ENCODE measurements at places on chromosomes 2 and 18.

DNA sequence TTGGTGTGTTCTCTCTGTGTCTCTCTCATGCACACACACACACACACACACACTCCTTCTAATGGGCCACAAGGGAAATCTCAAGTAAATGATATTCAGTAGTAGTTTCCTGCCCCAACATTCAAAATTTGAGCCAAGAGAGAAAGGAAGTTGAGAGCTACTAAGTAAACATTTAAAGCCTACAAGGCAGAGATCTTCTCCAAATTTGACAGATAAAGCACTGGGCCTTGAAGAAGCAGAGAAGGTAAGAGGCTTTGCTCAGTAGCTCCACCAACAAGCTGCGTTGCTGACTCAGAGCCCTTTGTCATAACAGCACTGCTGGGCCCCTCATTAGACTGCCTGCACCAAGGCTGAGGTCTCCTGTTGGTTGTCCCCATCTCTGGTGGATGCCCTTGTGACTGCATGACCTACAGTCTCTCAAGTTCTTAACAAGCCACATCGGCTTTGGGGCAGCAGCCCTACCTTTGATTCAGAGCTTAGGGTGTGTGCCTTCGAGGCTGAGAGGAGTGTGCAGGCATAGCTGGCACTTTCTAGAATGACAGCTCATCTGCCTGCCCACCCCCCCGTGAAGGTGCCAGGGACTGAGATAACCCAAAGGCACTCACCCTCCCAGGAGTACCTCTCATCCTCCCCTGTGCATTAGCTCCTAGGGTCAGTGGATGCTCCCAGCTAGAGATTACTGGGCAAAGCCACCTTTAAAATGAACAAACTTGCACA lies 32.3 kb upstream of the NEB start:
- no peak for DNase-seq

GRCh38 chr18:13252686-13253410 lies 34.3 kb downstream of the LDLRAD4 start:
- DNase-seq = no peak

GRCh38 chr2:113700186-113700841 lies 56.1 kb downstream of the SLC35F5 start:
- DNase-seq = peak; percentile 5

- DNase-seq = no peak
Measured at GRCh38 chr2:128309280-128310093, 9.2 kb downstream of the HS6ST1 start.

GRCh38 chr2:197306696-197307040 lies 3.9 kb downstream of the ANKRD44 start:
- no peak for DNase-seq

- no peak for DNase-seq
Measured at GRCh38 chr2:201835066-201835465, 28.7 kb downstream of the CDK15 start.

DNA sequence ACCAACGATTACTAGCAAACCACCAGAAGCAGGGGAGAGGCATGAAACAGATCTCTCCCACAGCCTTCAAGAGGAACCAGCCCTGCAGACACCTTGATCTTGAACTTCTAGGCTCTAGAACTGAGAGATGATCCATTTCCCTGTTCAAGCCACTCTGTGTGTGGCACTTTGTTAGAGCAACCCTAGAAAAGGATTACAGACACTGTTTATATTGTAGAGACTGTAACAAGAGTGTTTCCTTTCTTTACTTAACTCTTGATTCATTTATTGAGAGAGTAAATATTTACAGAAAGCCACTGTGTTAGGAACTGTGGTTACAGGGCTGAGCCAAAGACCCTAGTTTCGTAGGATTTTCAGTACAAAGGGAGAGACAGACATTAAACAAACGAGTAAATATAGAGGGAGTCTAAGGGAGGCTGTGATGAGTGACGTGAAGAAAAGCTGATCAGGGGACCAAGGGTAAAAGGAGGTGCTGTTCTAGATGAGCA lies 10.9 kb downstream of the CCDC68 start:
- DNase-seq = no peak

DNA sequence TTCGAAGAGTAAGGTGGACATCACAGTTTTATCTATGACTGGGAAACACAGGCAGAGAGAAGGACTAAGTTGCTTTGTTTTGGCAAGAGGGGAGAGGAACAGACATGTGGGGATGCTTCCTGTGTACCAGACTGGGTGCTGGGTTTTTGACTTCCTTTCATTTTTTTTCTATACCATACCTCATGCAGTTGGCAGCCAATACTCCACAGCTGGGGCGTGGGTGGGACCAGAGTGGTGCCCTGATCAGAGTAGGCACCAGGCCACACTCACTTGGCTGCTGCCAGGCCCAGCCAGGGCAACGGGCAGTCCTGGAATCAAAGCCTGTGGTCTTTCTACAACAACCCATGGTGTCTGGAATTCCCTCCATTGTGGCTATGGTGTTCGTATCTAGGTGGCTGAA lies 45.2 kb downstream of the SH3RF3 start:
- DNase-seq = no peak

GRCh38 chr2:47323009-47323821 lies 79.7 kb upstream of the MSH2 start:
- peak; percentile 65 for DNase-seq

GRCh38 chr2:201969938-201970785 lies 63.5 kb upstream of the FZD7 start:
- no peak for DNase-seq

- no peak for DNase-seq
Measured at GRCh38 chr2:173739006-173739405, 226.2 kb downstream of the SP3 start.

DNA sequence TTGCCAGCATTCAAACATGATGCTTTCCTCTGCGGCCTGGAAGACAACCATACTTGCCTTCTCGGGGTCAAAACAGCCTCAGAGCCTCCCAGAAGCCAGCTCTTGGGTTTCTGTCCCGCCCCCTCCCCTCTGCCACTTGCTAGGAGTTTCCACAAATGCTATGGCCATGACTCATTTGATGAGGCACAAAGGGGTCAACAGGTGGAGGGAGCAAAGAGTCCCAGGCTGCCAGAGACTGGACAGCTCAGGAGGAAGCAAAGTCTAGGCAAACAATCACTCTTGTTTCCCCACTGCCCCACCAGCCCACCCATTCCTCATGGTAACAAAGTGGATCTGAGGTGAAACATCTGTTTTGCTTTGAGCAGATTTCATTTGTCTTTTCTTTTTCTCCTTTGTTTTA lies 551.1 kb downstream of the TNS1 start:
- no peak for DNase-seq

- no peak for DNase-seq
Measured at GRCh38 chr2:44680424-44680971, 261.0 kb upstream of the SIX3 start.

GRCh38 chr2:89000235-89000634 lies 308.8 kb downstream of the RPIA start:
- no peak for DNase-seq

GRCh38 chr2:187143537-187143936 lies 294.6 kb upstream of the ZSWIM2 start:
- DNase-seq = no peak

DNA sequence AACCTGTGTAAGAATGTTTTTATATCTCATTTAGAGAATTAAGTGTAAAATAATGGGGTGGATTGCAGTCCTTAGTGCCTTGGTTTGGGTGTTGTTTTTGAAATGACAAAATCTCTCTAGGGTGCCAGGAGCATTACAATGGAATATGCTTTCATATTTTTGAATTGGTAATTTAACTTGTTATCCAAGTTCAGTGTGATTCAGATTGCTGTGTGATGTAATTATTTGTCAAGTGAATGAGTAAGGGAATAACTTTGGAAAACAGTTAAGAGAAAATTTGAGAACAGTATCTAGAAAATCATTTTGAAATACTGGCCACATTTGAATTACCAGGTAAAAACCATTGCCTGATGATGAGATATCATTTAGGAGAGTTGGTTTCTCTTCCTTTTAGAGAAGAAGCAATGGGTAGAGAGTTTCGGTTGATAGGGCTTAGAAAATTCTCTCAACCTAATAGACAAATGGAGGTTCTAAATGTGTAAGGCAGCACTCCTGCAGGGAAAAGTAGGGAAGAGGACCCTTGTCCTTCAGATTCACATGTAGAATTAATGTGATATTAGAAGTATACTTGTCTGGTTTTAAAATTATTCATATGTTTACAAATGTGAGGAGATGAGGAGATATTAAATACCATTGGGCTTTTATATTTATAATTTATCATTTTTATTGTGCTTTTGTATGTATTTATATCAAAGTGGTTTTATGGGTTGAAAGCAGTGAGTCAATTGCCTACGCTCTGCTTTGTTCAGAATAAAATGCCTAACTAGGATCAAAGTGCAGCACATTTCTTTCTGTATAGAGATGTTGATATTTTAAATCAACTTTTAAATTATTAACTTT lies 124.8 kb downstream of the PHLPP1 start:
- peak; percentile 24 for DNase-seq

GRCh38 chr2:226754821-226755604 lies 44.6 kb downstream of the IRS1 start:
- no peak for DNase-seq

- DNase-seq = peak; percentile 57
Measured at GRCh38 chr18:34767601-34768027, 57.5 kb downstream of the DTNA start.

DNA sequence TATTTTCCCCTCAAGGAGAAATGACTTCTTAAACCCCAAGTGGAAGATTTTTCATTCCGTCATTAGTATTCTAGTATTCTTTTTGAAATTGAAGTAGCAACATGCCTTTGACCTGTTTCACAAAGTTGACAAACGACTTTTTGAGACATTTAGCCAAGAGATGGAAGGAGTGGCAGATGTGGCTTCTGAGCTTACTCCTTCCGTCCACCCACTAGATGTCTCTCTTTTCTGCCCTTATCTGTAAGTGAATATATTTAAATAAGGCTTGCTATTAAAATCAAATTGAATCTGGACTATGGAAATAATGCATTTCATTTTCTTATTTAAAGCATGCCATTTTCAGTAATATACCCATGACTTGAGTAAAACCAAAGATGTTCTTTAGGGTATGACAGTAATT lies 74.1 kb downstream of the ACTR3 start:
- DNase-seq = no peak

DNA sequence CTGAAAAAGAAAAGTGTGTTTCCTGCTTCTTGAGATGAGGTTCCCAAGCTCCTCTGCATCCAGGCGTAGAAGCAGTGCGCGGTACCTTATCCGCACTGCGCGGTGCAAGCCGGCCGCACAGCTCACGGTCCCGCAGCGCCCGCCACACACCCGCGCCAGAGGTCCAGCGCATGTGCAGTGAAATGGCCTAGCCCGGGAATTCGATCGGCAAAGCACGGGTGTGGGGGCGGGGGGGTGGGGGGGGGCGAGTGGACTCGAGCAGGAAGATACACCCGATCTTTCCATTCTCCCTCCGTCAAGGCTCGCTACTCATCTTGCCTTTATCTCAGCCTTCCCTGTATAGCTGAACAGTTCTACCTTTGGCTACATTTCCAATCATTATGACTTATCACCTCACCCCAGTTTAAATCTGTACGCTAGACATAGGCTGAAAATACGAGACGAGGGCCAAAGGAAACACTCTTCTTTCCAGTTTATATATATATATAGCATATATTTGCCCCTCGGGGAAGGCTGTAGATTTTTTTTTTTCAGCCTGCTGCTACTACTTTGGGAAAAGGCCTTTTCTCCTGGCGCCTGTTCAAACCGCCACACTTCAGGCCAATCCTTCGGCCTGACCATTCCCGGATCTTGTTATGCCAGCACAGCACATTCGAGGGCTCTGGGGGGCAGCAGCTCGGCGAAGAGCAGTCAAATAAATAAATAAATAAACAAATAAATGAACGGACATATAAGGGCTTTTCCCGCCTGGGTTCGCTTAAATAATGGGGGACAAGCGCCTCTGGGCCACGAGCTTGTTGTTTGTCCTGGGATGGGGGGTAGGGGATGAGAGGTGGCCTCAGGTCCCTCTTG lies 10.4 kb downstream of the HOXD8 start:
- no peak for DNase-seq

DNA sequence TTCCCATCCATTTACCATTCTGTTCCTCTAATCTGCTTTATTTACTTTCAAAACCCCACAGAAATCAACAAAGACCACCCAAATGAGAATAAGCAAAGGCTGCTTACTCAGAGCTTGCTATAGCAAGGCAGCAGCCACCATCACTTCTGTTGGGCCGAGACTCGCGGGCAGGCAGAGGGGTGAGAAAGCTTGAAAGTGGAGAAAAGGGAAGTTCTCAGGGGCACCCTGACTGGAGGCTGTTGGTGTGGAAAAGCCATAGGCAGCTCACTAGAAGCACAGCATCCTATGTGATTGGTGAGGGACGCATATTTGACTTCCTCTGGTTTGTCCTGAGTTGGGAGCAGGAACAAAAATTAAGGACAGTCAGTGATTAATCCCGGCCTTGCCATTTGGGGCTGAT lies 269.7 kb upstream of the THSD7B start:
- DNase-seq = no peak

GRCh38 chr2:109160714-109161440 lies 31.9 kb downstream of the SH3RF3 start:
- DNase-seq = no peak

DNA sequence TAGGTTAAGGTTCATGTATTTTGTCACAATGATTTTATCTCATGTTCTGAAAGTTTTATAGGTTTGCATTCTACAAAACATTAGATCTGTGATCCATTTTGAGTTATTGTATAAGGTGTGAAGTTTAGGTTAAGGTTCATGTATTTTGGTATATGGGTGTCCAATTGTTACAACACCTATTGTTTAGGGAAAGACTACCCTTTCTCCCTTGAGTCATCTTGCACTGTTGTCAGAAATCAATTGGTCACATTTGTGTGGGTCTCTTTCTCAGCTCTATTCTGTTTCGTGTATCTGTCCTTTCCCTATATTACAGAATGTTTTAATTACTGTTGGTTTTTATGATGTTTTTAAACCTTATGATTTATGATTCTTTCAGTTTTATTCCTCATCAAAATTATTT lies 192.3 kb downstream of the MCFD2 start:
- DNase-seq = no peak

DNA sequence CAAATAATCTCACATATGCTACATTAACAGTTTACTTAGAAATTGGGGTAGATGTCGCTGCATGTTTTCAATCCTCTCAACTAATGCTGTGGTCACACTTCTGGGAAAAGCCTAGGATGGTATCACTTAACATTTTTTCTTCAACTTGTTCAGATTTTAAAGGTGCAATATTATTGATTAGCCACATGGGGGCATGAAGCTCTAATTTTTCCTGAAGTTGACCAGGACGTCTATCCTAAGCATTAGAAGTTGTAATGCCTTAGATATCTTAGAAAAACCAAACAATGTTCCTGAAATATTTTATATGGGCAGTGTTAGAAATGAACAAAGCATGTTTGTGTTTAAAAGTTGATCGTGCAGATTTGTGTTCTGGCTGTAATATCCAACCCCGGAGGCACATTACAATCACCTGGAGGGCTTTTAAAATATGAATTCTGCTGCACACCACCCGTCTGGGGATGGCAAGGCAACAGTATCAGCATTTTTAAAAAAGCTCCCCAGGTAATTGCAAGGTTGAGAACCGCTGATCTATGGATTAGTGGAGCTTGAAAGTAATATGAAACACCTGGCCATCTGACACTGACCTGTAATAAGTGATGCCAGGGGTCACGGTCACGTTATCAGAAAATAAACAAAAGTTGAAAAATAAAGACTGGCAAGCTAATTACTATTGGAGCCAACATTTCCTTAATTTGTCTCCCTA lies 100.5 kb upstream of the LMAN1 start:
- DNase-seq = peak; percentile 57
